Left ventricle myocardium inferior (tissue), 1 donor: ENCODE measurements at places on chromosomes 16 and 17. TPM values are rescaled to one million over a fixed set of nuclear protein-coding genes. Genes with fewer than 3 reads are reported as not detected.

DNA sequence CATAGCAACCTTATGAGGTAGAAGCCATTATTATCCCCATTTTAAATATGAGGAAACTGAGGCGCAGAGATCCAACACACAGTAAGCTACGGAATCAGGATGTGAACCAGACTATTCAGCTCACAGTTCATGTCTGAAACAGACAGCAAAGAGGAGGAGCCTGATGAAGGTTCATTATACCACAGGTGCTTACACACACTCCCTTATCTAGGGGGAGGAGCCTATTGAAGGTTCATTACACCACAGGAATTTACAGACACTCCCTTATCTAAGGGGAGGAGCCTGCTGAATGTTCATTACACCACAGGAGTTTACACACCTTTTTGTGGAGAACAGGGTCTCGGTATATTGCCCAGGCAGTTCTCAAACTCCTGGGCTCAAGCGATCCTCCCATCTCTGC, 21.9 kb downstream of the C16orf95 start:
- no peak overlapping the region for H3K27ac ChIP-seq
- H3K4me3 ChIP-seq = no peak overlapping the region
- H3K4me1 ChIP-seq = no peaks in the 10 kb centered on the region
- DNase-seq = no peak
- H3K36me3 ChIP-seq = no peaks in the 10 kb centered on the region

GRCh38 chr16:19886073-19886941, 1.7 kb upstream of the GPRC5B start:
- H3K27me3 ChIP-seq = no peaks in the 10 kb centered on the region
- peaks cover 47% of the 10 kb centered on the region for H3K4me1 ChIP-seq
- peak overlapping the region; percentile 33 for H3K27ac ChIP-seq
- H3K4me3 ChIP-seq = peak overlapping the region; percentile 93
- peak; percentile 76 for DNase-seq
- H3K36me3 ChIP-seq = peaks cover 5% of the 10 kb centered on the region

DNA sequence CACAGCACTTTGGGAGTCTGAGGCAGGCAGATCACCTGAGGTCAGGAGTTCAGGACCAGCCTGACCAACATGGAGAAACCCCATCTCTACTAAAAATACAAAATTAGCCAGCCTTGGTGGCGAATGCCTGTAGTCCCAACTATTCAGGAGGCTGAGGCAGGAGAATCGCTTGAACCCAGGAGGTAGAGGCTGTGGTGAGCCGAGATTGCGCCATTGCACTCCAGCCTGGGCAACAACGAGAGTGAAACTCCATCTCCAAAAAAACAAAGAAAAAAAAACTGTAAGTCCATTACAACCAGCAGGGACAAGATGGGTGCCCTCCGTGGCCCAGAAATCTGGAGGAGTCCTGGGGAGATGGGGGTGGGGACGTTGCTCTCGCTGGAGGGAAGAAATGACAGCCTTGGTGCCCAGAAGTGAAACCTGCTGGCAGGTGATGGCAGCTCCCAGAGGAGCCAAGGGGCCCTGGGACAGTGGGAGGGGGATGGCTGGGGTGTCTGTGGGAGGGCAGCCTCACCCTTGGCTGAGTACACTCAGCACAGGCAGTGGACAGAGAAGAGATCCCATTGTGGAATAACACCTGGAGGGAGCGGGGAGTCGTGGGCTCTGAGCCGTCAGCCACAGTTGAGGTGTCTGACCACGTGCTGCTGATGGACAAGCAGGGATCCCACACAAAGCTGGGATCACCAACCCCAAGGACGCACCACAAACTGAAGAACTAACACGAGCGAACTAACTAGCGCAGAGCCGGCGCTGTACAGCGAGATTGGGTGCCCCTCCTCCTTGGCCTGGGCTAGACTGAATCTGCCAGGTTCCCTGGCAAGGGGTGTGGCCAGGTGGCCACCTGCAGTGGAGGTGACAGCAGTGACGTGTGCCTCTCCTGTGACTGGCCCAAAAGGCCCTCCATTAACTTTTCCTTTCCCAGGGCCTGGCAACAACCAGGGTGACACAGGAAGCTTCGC, 46.9 kb upstream of the BAHCC1 start:
- peaks cover 17% of the 10 kb centered on the region for H3K27me3 ChIP-seq
- peaks cover 40% of the 10 kb centered on the region for H3K4me1 ChIP-seq
- H3K27ac ChIP-seq = no peak overlapping the region
- H3K4me3 ChIP-seq = no peak overlapping the region

DNA sequence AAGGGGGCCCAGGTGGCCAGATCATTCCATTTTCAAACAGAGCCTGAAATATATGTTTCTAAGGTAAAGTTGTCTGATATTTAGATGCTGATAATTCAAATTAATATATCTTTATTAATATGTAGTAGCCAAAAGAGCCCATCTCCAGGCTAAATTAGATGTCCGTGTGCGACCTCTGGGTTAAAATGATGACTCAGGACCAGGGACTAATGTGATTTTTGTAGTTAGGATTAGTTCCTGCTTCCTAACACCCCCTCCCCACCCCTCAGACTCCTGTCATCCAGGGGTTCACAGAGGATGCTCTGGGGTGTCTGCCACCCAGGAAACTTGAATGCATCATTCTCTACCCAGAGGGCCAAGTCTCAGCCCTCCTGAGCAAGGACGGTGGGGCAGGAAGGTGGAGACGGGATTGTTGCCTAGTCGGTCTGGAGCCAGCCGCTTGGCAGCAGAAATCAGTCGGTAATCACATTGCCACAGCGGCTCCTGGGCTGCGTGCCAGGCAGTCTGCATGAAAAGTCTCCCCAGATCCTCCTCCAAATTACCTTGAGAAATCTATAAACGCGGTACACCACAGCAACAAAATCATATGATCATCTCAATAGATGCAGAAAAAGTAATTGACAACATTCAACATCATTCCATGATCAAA, 29.8 kb downstream of the CNGB1 start:
- peaks cover 30% of the 10 kb centered on the region for H3K4me1 ChIP-seq
- H3K27ac ChIP-seq = peak overlapping the region; percentile 28
- peaks cover 6% of the 10 kb centered on the region for H3K27me3 ChIP-seq
- DNase-seq = peak; percentile 75

GRCh38 chr17:28201315-28201714, 117.7 kb upstream of the TMEM97 start:
- H3K4me3 ChIP-seq = no peak overlapping the region
- H3K27ac ChIP-seq = no peak overlapping the region
- H3K36me3 ChIP-seq = peaks cover 23% of the 10 kb centered on the region
- DNase-seq = no peak
- no peaks in the 10 kb centered on the region for H3K4me1 ChIP-seq
- H3K27me3 ChIP-seq = no peaks in the 10 kb centered on the region

GRCh38 chr16:57576429-57576870, 34.0 kb downstream of the ADGRG5 start:
- H3K4me1 ChIP-seq = peaks cover 3% of the 10 kb centered on the region
- no peak overlapping the region for H3K27ac ChIP-seq
- H3K27me3 ChIP-seq = peaks cover 46% of the 10 kb centered on the region
- no peaks in the 10 kb centered on the region for H3K36me3 ChIP-seq

The GPT2 gene
- 17.8 TPM for total RNA-seq
